ENCODE measurements at places on chromosomes 11 and 22.

DNA sequence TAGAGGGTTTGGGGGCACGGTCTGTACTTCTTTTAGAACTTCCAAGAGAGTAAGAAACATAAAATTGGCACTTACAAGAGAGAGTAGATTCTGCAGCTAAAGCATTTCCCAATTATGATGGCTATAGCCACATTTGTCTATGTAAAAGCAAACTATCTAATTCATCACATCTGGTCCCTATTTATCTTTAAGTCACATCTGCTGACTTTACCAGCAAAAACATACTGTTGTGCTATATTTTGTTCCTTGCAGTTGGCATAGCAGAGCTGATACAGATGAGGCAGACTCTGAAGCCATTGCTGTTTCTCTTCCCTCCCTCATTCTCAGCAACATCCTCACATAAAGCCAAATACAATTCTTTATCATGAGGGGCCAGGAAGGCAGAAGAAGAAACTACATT, 1533.5 kb upstream of the RAG2 start:
- DNase-seq, result no peak

DNA sequence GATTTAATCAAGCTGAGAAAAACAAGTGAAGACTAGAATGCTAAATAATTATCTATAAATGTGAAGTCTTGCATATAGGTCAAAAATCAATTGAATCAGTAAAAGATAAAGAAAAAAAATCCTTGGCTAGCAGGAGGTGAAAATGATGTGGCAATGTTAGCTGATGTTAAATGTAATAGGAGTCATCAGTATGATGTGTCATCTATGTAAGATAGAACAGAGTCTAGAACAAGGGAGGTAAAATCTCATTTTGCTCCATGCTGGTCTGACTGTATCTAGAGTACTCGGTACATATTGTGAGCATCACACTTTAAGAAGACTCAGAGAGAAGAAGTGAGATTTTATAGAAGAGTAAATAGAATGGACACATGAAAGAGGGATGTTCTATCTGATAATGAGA, 721.2 kb downstream of the ETS1 start:
- no peak for DNase-seq

DNA sequence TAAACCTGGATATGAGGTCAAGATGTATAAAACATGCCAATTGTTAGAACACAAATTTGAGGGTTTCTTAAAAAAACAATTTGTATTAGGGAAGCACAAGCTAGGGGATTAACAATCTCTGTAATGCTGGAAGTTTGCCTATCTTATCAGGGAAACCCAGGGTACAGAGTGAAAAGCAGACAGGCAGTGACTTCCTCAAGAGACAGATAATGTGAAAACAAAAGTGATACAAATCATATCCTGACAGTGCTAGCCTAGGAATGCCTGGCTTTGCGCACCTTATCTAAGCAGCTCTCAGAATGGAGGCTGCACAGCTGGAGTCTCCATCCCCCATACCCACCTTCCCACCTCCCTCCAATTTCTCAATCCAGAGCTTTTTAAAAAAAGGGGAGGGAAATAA, 22.5 kb upstream of the RBX1 start:
- no peak for DNase-seq

- DNase-seq, result no peak
Measured at GRCh38 chr11:1102221-1102971, 27.7 kb downstream of the MUC2 start.
